Mucosa of descending colon (tissue), 3 donors: ENCODE measurements at places on chromosomes 6 and 20. TPM values are rescaled to one million over a fixed set of nuclear protein-coding genes. Genes with fewer than 3 reads are reported as not detected.

Gene HNF4A
- total RNA-seq = 237 TPM

Gene MAPK13
- total RNA-seq = 173 TPM

DNA sequence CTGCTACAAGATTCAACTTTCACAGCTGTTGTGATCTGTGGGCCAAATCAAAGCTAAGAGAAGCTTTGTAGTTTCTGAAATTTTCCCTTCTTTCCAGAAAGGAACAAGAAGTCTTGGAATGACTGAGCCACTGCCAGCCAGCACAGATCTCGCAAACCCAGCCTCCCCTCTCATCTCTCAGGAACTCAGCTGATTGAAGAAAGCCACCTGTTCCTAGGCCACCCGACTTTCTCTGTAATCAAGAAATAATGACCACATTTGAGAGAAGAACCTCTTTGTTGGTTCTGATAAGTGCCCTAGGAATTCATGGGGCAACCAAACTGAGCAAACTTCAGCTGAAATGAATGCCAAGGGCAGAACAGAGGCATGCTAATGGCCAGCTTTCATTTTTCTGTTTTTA, 61.7 kb downstream of the HDGFL1 start:
- DNase-seq = no peak

Gene C6orf58
- total RNA-seq = not detected

DNA sequence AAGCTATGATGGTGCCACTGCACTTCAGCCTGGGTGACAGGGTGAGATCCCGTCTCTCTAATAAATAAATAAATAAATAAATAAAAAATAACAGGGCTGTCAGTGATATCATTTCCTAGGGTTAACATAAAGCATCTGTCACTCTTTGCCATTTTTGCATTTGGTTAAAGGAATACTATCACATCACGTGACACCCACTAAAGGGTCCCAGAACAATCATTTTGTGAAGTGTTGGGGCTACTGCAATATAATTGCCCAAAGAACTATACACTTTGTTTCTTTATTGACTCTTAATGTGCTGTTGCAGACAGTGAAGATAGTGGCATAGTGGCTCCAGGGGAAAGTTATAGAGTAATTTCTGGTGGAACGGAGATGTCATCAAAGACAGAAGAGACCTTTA, 176.5 kb upstream of the MMS22L start:
- no peak for DNase-seq

GRCh38 chr20:61307686-61308476, 55.8 kb downstream of the CDH4 start:
- DNase-seq = no peak
